Transverse colon (tissue), 4 donors: ENCODE measurements at places on chromosomes 12 and 14. TPM values are rescaled to one million over a fixed set of nuclear protein-coding genes. Genes with fewer than 3 reads are reported as not detected.

The C1RL gene
- 261 TPM for total RNA-seq

The TDRD9 gene
- total RNA-seq, result 0.55 TPM

The ERBB3 gene
- total RNA-seq, result 343 TPM

The SLC16A7 gene
- total RNA-seq, result 13.2 TPM

The CABP1 gene
- 0.60 TPM for total RNA-seq

The PSME1 gene
- total RNA-seq, result 38.8 TPM

DNA sequence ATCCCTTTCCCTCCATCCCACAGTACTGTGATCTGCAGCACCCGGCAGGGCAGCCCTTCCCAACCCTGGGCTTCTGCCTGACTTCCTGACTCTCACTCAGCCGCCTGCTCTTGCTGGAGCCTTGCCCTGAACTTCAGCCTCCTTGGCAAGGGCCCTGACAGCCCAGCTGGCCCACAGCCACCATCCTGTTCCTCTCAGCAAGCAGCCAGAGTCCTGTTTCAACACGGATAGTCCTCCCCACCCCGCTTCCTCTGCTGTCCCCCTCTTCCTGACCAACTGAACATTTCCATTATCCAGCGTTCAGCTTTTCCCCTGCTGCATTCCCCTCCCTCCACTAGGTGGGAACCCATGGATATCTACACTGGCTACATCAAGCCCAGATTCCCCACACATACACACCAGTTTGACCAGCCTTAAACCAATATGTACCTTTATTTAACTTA, 74.0 kb upstream of the MDM1 start:
- H3K4me1 ChIP-seq, result peaks cover 37% of the 10 kb centered on the region
- H3K4me3 ChIP-seq, result no peak overlapping the region
- peak; percentile 94 for DNase-seq
- H3K27ac ChIP-seq, result peak overlapping the region; percentile 90
- no peaks in the 10 kb centered on the region for H3K36me3 ChIP-seq

DNA sequence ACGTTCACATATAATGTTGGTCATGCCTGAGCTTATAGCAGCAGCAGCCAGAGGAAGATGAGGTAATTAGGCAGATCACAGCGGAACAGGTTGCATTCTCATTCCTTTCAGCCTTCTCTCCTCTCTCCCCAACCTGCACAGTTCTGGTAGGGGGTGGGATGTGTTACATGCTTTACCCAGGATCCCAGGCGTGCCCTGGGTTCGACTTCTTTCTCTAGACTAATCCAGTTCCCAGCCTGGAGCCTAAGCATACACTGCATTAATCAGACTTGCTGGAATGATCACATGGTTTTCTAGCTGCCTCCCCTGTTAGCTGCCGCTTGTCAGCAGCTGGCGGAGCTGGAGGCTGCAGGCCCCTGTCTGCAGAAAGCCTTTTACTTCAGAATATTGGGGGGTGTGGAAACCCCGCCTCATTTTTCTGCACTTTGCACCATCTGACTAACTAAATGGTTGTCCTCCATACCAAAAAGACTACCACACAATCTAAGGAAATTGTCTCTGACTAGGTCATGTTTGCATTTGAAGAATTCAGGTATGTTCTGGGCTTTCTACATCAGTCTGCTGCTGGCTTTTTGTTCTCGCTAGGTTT, 46.0 kb upstream of the EVL start:
- no peaks in the 10 kb centered on the region for H3K36me3 ChIP-seq
- DNase-seq, result no peak
- H3K27ac ChIP-seq, result peak overlapping the region; percentile 12
- H3K27me3 ChIP-seq, result no peaks in the 10 kb centered on the region
- H3K4me1 ChIP-seq, result no peaks in the 10 kb centered on the region

GRCh38 chr12:74794522-74794921, 256.9 kb downstream of the ATXN7L3B start:
- H3K36me3 ChIP-seq, result no peaks in the 10 kb centered on the region
- no peak overlapping the region for H3K27ac ChIP-seq
- DNase-seq, result no peak
- no peaks in the 10 kb centered on the region for H3K4me1 ChIP-seq
- no peak overlapping the region for H3K4me3 ChIP-seq

GRCh38 chr14:76097547-76097946, 54.2 kb upstream of the GPATCH2L start:
- no peaks in the 10 kb centered on the region for H3K36me3 ChIP-seq
- no peaks in the 10 kb centered on the region for H3K4me1 ChIP-seq
- no peak overlapping the region for H3K4me3 ChIP-seq
- DNase-seq, result no peak
- no peak overlapping the region for H3K27ac ChIP-seq

DNA sequence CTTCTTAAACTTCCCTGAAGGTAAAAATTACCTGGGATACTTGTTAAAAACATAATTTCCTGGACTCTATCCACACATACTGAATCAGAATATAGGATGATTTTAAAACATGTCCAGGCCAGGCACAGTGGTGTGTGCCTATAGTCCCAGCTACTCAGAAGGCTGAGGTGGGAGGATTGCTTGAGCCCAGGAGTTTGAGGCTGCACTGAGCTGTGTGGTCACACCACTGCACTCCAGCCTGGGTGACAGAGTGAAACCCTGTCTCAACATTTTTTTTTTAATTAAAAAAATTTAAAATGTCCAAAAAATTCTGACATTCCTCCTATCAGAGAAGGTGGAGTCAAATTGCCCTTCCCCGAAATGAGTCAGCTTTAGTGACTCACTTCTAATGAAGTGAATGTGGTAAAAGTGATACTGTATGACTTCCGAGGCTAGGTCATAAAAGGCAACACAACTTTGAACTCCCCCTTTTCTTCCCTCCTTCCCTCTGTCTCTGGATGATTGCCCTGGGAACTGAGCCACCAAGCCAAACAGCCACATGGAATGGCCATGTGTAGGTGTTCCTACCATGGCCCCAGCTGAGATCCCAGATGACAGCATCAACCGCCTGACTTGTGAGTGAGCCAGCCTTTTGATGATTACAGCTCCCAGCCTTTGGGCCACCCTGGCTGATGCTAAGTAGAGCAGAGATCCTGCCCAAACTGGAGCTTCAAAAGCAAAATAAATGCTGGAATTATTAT, 36.3 kb downstream of the LIMA1 start:
- H3K27ac ChIP-seq, result peak overlapping the region; percentile 85
- DNase-seq, result peak; percentile 88
- no peaks in the 10 kb centered on the region for H3K36me3 ChIP-seq
- no peaks in the 10 kb centered on the region for H3K27me3 ChIP-seq
- H3K4me3 ChIP-seq, result no peak overlapping the region
- peaks cover 94% of the 10 kb centered on the region for H3K4me1 ChIP-seq

DNA sequence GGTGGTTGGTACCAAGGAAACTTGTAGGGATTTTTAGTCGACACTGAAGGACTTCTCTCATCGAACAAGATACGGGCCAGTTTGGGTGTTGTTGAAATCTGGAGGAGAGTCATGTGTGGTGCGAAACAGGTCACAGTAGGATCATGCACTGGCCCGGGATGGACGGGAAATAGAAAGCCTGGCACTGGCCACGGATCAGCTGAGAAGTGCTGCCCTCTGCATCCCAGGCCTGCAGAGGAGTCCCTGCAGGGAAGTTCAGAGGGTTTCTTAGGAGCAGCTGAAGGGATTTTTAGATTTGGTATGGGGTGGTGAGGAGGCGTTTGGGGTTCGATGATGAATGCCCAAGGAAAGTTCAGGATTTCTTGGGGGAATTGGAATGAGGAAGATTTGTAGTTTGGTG, 63.1 kb downstream of the TSPAN9 start:
- no peak for DNase-seq
- H3K27ac ChIP-seq, result no peak overlapping the region
- no peaks in the 10 kb centered on the region for H3K27me3 ChIP-seq

DNA sequence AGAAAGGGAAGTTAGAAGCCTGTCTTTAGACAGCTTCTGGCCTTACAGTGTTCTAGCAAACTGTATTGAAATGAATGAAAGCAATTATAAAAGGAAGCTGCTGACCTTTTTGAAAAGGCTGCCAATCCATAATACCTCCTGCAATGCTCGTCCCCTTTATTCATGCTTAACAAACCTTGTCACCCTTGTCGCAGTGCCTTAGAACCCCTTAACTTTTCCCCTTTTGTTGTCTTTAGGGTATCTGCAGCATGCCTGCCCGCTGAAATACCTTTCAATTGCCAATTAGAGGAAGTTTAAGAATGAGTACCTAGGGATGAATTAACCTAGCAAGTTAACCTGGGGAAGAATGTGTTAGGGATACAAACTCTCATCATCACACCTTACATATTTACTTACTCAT, 731.2 kb downstream of the RERGL start:
- H3K27me3 ChIP-seq, result no peaks in the 10 kb centered on the region
- no peak overlapping the region for H3K27ac ChIP-seq
- no peak for DNase-seq
- H3K4me3 ChIP-seq, result no peak overlapping the region

GRCh38 chr14:102955636-102956408, 33.4 kb downstream of the AMN start:
- H3K36me3 ChIP-seq, result no peaks in the 10 kb centered on the region
- no peaks in the 10 kb centered on the region for H3K27me3 ChIP-seq
- H3K4me3 ChIP-seq, result no peak overlapping the region
- no peak for DNase-seq

DNA sequence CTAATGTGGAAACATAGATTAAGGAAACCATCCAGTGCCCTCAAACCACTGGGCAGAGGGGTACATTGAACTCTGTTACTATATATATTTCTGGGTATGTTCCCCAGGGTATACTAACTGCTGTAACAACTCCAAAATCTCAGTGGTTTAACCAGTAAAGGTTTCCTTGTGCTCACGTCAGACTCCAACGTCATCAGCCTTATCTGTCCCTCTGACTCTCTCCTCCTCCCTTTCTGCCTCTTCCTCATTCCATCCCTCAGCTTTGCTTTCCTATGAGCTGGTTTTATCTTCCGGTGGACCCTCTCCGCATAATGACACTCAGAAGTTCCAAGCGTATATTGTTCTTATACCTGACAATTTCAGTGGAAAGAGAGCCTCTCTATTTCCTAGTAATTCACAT, 21.2 kb upstream of the SMCO2 start:
- no peak overlapping the region for H3K4me3 ChIP-seq
- DNase-seq, result no peak
- H3K27me3 ChIP-seq, result no peaks in the 10 kb centered on the region
- H3K36me3 ChIP-seq, result no peaks in the 10 kb centered on the region
- no peak overlapping the region for H3K27ac ChIP-seq

GRCh38 chr12:49776413-49776812, 35.1 kb downstream of the TMBIM6 start:
- H3K4me3 ChIP-seq, result no peak overlapping the region
- peak; percentile 59 for DNase-seq
- no peaks in the 10 kb centered on the region for H3K27me3 ChIP-seq
- H3K4me1 ChIP-seq, result no peaks in the 10 kb centered on the region

- no peak overlapping the region for H3K4me3 ChIP-seq
- peak overlapping the region; percentile 35 for H3K27ac ChIP-seq
- H3K36me3 ChIP-seq, result no peaks in the 10 kb centered on the region
- peaks cover 21% of the 10 kb centered on the region for H3K4me1 ChIP-seq
- DNase-seq, result no peak
- no peaks in the 10 kb centered on the region for H3K27me3 ChIP-seq
Measured at GRCh38 chr12:1318327-1319031, 275.9 kb downstream of the FBXL14 start.
